ENCODE measurements at places on chromosomes 12 and 14.

DNA sequence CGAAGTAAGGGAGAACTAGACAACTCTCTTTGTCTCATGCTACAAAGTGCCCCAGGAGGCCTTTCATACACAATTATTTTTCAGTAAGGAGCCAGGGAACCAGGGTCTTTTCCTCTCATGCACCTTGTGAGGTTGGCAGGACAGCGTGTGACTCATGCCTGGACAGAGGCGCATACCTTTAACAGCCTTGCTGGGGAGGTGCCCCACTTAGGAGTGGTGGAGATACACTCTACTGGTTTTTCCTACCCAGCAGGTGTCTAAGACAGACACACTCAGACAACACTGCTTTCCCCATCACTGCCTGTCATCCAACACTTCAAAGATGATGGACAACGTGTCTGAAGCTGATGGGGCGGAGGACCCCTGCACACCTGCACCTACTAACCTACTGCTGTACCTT lies 49.1 kb downstream of the B4GALNT3 start:
- no peak for DNase-seq

DNA sequence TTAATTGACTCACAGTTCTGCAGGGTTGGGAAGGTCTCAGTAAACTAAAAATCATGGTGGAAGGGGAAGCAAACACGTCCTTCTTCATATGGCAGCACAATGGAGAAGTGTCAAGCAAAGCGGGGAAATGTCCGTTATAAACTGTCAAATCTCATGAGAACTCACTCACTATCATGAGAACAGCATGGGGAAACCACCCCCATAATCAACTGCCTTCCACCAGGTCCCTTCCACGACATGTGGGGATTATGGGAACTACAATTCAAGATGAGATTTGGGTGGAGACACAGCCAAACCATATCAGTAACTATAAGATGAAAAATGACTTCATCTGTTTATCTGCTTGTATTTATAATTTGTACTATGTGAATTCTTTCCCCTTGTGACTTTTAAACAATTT lies 577.6 kb upstream of the MDGA2 start:
- no peak for DNase-seq

GRCh38 chr14:100841761-100842403 lies 16.0 kb downstream of the MEG3 start:
- no peak for DNase-seq

DNA sequence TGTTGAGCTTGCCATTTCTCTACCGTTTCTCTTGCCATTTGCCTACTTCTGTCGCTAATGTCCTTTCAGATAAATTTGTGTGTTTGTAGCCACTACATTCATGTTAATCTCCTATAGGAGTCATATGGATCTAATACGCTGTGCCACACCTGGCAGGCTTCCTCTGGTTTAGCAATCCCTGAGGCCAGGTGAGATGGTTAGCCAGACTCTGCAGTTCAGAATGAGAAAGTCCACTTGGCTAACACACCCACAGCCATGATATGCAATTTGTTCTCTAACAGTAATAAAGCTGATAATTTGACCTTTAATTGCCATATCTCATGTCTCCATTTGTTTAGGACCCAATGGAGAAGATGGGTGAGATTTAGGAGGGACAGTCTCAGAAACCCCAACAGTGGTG lies 1261.6 kb upstream of the TMEM132C start:
- no peak for DNase-seq

GRCh38 chr12:639566-639965 lies 23.7 kb downstream of the NINJ2 start:
- DNase-seq = no peak

GRCh38 chr14:64745511-64746091 lies 41.4 kb downstream of the PLEKHG3 start:
- no peak for DNase-seq

Measured in CD4-positive, alpha-beta T cell treated with Interleukin-12 subunit alpha and Interleukin-12 subunit beta, for 1 hour (primary cell).